ENCODE measurements at places on chromosomes 13 and 19. TPM values are rescaled to one million over a fixed set of nuclear protein-coding genes. Genes with fewer than 3 reads are reported as not detected.
A peak's percentile ranks its signal among the peaks of the same experiment; 100 is the strongest.

Gene CCDC61
- total RNA-seq = 18.1 TPM

Gene GAPDHS
- not detected for total RNA-seq

GRCh38 chr19:35963514-35963913 lies 27.3 kb downstream of the LRFN3 start:
- DNase-seq = peak; percentile 72

DNA sequence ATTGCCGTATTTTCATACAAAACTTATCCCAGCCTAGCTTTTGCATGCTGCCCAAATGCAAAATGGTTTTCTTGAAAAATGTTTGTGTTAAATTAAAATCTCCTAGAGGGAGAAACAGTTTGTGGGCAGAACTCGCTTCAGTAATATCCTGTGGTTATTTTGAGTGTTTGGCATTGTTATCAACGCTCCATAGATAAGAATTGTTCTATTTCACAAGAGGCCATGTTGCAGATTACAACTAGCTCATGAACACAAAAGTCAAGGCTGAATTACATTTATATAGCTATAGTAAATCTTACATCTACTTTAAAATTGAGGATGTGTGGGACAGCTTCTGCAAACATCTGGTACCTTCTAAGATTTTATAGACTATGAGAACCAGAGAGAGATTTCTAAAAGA lies 447.9 kb downstream of the DCT start:
- no peak for DNase-seq

DNA sequence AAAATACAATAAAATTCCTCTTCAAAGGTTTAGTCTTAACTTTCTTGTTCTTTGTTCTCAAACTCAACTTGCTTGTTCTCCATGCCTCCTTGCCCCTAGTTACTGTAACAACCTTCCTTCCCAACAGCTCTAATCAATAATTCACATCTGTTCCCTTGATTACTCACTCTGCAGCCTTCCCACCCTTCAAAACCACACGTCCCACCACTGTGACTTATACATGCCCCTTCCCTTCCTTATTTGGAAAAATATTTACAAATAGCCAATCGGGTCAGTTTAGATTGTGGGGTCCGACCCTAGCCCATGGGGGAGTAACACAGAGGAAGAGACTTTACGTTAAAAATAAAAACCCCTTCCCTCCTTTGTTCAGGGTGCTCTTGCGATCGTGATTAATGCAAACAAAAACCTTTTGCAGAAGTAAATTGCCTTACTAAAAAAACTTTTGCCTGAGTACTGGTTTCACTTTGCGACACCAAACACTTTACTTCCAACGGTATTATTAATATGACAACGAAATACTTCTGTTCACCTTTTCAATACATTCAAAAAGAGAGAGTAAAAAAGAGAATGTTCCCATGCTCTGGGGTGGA lies 512 bp upstream of the ZNF93 start:
- DNase-seq = no peak

- DNase-seq = no peak
These were observed 20.3 kb downstream of the CSNK1G2 start for GRCh38 chr19:1961000-1961883.

DNA sequence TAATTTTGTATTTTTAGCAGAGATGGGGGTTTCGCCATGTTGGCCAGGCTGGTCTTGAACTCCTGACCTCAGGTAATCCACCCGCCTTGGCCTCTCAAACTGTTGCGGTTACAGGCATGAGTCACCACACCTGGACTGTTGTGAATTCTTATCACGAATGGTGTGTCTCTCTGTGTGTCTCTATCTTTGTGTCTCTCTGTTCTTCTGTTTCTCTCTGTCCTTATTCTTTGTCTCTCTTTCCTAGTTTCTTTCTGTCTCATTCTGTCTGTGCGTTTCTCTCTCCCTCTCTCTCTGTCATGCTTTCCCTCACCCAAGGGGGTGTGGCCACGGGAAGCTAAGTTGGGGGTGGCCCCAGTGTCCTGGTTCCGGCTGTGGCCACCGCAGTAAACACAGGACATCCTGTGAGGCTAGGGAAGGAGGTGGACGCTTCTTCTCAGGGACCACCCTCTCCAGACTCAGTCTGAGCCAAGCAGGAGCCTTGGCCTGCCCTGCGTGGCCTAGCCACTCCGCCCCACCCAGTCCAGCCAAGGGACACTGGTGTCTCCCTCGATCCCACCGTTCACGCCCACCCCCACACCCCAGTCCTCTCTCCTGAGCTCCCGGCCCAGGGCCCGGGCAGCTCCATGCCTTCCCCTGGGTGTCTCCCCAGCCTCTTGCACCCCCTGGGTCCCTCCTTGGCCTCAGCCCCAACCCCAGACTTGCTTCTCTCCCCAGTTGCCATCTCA lies 3.9 kb upstream of the PRX start:
- DNase-seq = no peak

DNA sequence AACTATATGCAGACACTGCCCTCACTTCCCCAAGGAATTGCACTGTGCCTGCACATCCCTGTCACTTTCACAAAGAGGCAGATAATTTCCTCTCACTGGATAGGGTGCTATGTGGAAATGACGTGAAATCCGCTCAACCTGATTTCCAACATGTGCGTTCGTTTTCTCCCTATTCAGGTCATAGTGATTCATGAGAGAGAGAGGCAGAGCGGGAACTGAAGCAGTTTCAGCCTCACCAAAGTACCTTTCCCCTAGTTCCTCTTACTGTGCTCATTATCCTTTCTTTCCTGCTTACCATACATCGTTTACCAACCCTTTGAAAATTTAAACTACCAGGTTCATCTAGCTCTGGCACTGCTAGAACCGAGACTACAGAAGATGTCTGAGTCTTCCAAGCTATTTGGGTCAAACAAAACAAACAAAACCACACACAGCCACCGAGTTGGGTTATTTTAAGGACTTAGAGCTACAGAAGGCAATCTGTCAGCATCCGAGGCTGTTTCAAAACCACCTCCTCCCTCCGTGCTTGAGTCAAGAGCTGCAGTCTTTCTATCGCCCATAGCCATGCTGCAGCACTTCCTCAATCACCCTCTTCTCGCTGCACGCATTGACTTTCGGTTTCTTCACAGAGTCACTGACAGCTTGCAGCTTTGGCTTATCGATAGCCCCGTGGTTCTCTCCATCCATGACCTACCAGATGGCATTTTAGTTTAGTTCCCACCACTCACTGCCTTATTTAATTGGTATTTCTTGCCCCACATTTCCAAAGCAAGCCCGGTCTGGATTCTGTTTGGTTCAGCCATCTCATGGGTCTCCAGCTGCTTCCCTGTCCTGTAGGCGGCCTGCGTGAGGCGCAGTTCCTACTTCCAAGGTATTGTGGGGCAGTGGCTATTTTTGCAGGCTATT lies 1395.8 kb downstream of the EFNB2 start:
- no peak for DNase-seq

- DNase-seq = no peak
These were observed 77.2 kb downstream of the TBC1D4 start for GRCh38 chr13:75404726-75405125.

DNA sequence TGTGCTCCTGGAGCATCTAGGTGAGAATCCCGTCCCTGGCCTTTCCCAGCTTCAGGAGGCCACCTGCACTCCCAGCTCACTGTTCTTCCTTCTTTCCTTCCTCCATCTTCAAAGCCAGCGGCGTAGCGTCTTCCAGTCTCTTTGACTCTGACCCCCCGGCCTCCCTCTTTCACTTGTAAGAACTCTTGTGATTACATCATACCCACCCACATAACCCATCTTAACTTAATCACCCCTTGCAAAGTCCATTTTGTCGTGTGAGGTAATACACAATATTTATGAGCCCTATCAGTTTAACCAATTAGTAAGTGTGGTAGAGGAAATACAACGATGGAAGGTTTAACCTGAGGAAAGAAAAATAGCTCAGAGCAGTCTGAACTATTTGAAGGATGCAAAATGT lies 4.6 kb upstream of the CDC16 start:
- no peak for DNase-seq

Gene UPF3A
- total RNA-seq = 89.5 TPM

Gene GARIN5A
- 1.1 TPM for total RNA-seq

DNA sequence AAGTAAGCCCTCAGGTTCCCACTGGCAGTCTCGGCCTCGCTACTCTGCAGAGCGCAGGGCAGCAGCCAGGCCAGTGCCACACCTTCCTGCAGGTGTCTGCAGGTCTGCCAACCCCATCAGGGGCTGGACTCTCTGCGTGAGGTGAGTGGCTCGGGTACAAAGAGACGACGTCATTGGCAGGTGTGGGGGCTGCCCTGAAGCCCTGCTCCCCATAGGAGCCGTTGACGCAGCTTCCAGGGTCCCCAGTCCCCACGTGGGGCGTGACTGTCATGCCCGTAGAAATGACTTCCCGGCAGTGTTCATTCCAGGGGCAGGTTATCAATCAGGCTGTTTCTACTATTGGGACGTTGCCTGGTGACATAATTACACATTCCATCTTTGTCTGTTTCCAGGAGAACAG lies 15.3 kb upstream of the GJB6 start:
- no peak for DNase-seq

DNA sequence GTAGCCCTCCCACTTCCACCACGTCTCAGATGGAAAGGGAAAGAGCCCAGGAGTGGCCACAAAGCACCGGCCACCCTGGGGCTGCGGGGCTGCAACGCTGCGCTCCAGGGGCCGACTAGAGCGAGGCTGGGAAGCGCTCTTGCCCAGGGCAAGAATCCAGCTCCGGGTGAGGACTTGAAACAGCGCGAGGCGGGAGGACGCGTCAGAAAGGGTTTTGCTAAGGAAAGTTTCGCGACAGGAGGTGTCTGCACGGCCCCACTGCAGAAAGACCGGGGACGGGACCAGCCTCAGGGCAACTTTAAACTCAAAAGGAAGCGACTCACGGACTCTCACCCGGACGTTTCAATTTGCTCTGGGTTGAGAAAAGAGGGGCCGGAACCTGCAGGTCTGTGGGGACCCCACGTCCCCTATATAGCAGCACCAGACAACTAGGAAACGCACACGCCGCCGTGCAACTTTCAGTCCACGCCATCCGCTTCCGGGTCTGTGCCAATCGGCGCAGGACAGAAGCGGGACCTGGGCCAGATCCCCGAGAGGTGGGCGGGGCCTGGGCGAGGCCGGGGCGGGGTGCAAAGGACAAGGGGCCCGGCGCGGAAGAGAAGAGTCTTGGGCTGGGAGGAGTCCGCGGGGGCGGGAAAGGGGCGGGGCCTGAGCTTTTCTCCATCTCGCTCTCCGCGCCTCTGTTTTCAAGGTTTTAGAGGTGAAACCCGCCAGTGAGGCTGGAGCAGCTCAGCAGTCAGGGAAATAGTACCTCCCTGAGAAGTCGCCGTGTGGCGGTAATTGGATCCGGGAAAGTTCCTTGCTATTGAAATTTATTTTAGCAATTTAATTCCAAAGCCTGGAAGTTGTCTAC lies at the start of gene ZNF816:
Gene ZNF816, minus strand, starts transcription at position 488 of the 853 bp plus-strand sequence. CDS start 6,792 bp downstream, outside the sequence.
- peak; percentile 97 for DNase-seq

DNA sequence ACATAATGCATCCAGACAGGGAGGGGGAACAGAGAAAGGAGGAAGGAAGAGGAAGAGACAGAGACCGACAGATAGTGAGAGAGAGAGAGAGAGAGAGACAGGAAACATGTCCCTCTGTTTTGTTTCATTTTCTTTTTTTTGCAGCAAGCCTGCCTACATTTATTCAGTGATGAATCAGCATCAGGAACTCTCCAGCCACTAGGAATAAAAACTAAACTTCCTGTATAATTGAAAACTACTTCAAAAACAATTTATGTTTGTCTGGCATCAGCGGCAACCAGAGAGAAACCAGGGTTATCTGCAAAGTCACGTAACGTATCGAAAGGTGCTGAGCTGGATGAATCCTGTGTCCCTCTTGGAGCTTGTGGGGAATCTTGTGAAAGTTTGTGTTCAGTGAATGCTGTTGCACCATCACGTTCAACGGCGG lies 148.6 kb upstream of the SOX21 start:
- no peak for DNase-seq

Gene PRRG2
- 1.0 TPM for total RNA-seq

GRCh38 chr19:55390461-55390880 lies 4.7 kb downstream of the RPL28 start:
- no peak for DNase-seq

Gene TNFAIP8L1
- 7.0 TPM for total RNA-seq

Gene ZNF99
- not detected for total RNA-seq

GRCh38 chr13:46170268-46170667 lies 11.7 kb downstream of the LCP1 start:
- DNase-seq = no peak

GRCh38 chr13:49320975-49321374 lies 73.2 kb downstream of the CDADC1 start:
- DNase-seq = no peak

Gene ZNF563
- total RNA-seq = 2.4 TPM

- DNase-seq = no peak
These were observed 91.2 kb downstream of the GGACT start for GRCh38 chr13:100497389-100497788.

DNA sequence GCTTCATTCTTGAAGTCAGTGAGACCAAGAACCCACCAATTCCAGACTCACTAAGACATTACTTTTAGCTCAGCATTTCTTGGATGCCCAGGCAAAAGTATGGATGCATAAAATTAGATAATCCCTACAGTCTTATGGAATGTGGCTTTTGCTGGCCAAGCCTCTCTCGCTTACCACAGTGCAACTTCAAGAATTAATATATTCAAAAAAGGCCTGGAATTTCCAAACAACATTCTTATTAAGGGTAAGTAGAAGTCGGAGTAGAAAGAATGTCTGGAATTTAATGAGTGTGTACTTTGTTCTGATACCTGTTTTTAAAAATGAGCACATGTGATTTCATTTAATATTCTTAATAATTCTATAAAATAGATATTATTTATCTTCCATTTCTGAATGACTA lies 302.4 kb upstream of the TMTC4 start:
- no peak for DNase-seq

DNA sequence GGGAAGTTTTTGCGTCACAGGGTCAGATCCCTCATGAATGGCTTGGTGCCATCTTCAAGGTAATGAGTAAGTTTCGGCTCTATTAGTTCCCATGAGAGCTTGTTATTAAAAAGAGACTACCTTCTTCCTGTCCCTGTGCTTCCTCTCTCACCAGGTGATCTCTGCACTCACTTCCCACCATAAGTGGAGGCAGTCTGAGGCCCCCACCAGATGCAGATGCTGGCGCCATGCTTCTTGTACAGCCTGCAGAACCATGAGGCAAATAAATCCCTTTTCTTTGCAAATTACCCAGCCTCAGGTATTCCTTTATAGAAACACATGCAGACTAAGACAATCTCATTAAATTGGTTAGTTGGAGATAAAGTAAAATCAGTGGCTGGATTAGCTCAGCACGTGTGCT lies 75.6 kb upstream of the RFC3 start:
- DNase-seq = no peak

- DNase-seq = no peak
These were observed 2.2 kb upstream of the COLGALT1 start for GRCh38 chr19:17553256-17553655.

GRCh38 chr19:6925801-6926751 lies 38.7 kb downstream of the ADGRE1 start:
- DNase-seq = no peak

Gene OR7D2
- total RNA-seq = 1.6 TPM

- no peak for DNase-seq
These were observed 12.4 kb upstream of the SULT2B1 start for GRCh38 chr19:48539503-48540096.

Gene GRK1
- 0.77 TPM for total RNA-seq

DNA sequence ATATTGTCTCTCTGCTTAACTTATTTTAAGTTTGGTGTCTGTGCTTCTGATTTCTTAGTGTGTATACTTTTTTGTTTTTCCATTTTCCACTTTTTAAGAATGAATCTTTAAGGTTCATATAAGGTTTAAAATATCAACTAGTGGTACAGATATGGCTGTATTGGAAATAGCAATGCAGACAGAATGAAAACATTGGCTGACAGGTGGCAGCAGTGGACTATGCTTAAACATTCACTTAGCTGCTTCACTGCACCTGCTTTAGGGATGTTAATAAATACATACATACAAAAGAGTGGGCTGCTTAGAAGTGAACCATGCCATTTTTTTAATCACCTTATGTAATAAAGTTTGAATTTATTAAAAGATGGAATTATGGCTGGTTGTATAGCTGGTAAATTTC lies 27.3 kb downstream of the TM9SF2 start:
- DNase-seq = no peak

Gene ZNF568
- 5.9 TPM for total RNA-seq

Gene IGFL2
- total RNA-seq = not detected

All from neural crest cell (in vitro differentiated cells).